Activated effector memory CD4-positive, alpha-beta T cell treated with Interleukin-2 at 50 U/mL for 16 hours (primary cell): ENCODE measurements at places on chromosomes 6 and 20.

DNA sequence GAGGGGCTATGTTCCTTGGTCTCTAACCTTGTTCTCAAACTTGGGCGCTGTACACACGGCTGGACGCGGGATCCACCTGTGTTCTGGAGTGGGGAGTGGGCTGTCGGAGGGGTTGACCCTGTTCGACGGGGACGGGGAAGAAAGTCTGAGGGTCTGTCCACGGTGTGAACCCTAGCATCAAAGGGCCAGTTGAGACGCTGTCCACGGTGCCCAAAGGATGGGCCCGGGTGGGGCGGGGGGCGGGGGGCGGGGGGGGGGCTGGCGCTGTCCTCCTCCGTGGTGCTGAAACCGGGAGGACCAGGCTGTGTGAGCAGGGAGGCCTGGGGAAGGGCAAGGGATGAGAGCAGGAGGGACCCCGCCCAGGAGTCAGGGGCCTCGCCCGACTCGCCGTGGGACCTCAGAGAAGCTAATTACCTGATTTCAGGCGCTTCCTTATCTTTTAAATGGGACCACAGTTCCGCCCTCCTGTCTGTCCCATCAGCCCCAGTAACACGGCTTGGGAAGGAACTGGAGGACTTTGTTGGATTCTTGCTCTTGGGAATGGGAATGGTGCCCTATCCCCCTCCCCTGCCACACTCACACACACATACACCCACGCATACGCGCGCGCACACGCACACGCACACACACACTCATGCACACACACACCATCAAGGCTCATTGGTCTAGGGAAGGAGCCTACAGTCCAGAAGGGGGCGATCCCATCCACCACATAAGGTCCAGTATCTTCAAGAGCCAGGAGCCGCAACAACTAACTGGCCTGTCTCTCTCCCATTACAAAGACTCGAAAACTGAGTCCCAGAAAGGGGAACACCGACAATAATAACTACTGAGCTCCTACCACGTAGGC, 1.0 kb upstream of the VSTM2L start:
- DNase-seq = no peak

DNA sequence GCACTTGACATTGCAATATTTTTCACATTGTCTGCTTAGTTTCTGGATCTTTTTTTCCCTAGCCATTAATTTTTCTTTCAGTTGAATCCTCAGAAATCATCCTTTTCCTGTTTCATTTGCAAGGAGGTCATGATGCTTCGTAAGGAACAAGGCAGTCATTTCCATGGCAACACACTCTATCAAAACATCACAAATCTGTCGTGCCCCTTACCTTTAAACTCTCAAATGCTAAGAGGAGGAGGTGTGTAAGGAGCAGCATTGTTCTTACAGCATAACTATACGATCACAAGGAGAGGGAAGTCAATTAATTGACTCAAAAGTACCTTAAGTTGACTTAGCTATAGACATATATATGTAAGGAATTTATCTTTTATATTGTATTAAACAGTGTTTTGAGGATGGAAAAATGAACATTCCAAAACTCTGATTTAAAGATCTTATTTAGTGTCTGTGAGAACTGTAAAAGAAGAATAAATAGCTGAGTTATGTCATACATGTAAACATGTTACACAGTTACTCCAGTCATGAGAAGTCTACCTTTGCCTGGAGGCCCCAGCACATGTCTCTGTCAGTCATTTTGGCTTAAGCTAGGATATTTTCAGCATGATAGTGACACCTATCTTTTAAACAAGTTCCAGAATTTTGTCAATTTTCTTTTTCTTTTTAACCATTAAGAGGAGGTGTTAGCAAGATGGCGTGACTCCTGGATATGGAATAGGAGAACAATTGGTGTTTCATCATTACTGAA, 41.6 kb downstream of the CDKAL1 start:
- DNase-seq = no peak

DNA sequence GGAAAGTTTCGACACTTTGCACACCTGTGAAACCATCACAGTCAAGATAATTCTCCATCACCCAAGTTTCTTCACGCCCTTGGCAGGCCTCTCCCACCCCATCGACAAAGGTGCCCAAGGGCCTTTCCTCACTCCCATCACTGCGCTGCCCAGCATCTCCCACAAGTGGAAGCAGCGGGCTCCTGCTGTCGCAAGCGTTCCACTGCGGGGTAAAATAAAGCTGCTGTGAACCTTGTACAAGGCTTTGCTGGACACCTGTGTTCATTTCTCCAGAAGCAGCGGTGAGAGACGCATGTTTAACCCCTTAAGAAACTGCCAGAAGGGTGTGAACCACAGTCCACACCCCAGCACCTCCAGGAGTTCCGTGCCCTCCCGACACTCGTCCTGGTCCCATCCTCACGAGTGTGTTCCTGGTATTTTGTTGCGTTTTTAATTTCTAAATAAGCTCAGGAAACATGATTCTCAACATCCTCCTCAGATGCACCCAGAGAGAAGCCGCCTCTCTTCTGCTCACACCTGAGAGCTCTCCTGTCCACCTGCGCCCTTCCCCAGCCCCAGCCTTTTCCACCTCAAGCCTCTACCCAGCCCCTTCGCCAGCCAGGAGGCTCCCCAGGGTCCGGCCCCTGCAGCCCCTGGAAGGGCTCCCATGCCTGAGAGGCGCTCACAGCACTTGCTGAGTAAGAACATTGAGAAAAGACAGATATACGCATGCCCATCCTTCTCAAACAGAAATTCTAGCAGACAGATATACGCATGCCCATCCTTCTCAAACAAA, 97.5 kb downstream of the TAF4 start:
- no peak for DNase-seq

GRCh38 chr6:91704531-91704930, 1117.7 kb upstream of the MAP3K7 start:
- no peak for DNase-seq

DNA sequence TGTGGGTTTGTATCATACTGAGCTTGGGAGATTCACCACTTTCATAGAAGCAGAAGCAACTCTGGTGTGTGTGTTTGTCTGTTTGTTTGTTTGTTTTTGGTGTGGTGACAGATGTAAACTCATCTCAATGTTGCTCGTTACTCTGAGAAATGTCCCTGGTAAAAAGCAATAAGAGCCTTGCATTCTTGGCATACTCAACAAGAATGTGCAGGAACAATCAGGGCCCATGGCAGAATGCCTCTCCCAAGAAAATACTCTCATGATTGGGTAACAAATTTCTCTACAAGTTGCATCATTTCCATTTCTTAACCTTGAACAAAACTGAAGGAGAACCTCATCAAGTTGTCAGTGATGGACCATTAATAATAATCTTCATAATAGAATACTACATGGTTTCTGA, 43.0 kb upstream of the PKHD1 start:
- no peak for DNase-seq

DNA sequence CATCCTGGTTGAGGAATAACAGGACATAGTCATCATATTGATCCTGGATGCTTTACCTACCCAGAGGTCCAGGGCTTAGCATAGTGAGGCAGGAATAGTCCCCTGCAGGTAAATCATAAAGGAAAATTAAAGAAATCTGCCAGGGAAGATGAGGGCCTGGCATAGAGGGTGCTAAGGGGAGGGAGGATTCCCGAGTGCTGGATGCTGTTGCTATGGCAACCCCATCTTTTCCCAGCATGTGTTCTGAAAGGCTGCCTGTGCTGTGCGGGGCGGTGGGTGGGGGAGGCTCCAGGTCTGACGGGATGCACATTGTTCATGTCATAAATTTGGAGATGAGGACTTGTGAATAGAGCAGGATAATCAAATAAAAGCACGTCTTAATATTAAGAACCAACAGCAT, 212.6 kb upstream of the PCSK2 start:
- no peak for DNase-seq

- no peak for DNase-seq
Observed at GRCh38 chr6:135331002-135331401, 149.9 kb downstream of the MYB start.

DNA sequence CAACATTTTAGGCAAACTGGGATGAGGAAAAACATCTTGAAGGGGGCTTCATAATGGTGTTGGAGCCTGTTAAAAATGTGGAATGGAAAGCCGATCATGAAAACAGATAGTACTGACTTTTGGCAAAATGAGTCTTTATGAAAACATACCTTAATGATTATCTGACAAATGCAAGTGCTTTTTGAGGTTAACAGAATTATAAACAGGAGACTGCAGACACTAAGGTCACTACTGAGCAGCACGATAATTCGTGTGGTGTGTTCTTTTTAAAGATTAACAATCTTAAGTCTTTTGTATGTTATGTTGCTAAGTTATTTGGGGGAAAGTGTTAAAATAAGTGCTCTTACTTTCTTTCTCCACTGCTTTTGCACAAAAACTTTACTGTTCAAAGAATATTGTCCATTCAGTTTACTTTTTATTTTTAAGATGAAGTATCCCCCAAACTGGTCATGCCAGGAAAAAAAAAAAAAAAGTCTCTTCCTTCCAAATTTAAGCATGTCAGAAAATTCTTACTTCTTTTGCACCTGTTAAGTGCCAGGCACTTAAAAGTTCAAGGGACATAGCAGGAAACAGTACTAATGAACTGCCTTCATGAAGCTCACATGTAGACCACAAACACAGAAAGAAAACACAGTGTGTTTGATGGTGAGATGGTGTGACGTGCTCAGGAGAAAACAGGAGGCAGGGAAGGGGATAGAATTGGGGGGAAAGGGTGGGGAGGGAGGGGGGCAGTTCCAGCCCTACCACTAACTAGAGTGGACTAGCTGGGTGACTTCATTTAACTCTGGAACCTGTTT, 73.2 kb downstream of the CDYL start:
- no peak for DNase-seq

DNA sequence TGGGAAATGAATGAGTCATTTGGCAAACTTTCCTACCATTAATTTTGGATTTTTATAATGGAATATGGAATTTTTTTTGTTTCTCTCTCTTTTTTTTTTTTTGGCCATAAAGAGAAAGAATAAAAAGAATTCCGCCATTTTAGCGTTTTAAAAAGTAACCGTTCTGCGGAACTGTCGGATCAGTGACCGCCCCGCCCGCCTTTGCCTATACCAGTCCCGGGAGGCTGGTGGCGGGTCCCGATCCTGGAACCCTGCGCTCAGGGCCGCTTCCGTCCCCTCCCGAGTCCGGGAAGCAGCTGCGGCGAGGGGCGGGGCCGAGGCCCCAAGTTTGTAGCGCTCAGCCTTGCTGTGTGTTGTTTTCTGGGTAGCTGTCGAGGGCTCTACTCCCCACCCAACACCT, 609 bp downstream of the L3MBTL1 start:
- DNase-seq = no peak

DNA sequence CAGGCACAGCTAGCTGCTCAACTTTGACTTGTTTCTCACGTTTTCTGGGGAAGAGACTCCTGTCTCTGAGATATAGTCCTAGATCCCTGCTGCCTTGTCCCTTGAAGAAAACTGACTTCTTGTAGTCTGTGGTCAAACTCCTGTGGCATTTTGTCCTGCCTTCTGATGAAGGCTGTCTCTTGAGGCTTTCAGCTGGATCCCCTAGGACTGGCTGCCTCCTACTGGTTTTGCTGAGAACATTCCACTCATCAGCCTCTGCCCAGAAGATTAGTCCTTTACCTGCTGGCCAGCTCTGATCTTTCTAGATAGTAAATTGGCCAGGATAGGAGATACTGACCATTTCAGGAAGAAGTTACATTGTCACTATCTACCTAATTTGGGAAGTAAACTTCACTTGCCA, 71.9 kb upstream of the CNR1 start:
- no peak for DNase-seq

GRCh38 chr6:142816031-142816430, 128.9 kb downstream of the HIVEP2 start:
- no peak for DNase-seq

GRCh38 chr6:30511169-30511546, 21.8 kb downstream of the HLA-E start:
- no peak for DNase-seq
